GM04503 (cell line): ENCODE measurements at places on chromosomes 5 and 9.

DNA sequence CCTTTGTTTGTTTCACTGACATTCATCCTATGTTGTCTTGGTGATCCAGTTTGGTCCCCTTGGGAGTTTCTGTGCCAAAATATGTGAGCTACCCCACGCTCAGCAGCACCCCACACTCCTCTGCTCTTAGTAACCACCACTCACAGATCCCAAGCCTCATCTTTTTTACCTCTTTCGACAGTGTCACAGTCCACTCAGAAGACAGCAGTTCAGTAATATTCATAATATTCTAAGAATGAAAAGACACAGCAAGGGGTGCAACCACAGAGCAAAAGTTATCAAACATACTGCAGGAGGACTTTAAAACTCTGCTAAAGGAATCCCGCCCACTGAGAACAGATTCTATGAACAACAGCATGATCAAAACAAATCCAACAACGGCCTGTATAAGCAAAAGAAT is 28.2 kb downstream of the RNF130 start:
- DNase-seq: no peak

DNA sequence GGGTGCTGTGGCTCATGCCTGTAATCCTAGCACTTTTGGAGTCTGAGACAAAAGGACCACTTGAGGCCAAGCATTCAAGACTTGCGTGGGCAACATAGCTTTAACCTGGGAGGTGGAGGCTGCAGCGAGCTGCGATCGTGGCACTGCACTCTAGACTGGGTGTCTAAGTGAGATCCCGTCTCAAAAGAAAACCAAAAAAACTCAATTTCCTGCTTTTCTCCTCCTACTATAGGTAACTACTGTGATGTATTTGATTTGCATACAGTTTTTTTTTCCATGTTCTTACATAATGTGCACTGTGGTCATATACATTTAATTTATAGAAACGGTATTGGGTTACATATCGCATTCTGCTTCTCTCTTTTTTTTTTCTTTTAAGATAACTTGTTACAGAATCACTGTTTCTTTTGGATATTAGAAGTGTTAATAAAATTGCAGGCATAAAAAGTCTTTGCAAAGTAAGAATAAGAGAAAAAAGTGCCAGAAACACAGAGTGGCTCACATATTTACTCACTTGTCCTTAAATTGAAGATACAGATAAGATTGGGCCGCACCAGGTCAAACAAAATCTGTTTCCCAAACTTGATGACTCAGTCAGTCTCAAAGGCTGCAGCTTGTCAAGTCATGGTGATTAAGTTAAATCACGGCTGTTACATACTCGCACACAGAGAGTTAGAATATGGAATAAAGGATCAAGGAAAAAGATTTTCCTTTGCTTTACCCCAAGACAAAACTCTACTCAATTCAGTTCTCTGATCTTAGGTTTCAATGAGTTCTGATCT is 2.0 kb upstream of the PTGR1 start:
- no peak for DNase-seq

- peak; percentile 9 for DNase-seq
Measured at GRCh38 chr5:181133610-181134231, 2.8 kb upstream of the OR2V1 start.

- no peak for DNase-seq
Measured at GRCh38 chr5:8382456-8382855, 513.5 kb downstream of the MTRR start.
